ENCODE measurements at places on chromosomes 7 and 10.

DNA sequence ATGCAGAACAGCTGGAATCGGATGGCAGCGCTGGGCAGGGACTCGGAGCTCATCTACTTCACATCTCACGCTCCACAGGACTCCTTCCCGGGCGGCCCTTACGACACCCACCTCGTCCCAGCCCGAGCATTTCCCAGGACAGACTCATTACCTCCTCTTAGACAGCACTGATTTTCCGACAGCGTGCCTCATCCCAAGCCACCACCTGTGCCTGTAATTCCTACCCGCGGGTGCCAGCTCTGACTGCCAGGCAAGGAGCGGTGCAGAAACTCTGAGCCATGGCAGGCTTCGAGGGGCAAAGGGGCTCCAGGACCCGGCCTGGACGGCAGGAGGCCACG is 25.6 kb downstream of the GPER1 start:
- no peak for DNase-seq

DNA sequence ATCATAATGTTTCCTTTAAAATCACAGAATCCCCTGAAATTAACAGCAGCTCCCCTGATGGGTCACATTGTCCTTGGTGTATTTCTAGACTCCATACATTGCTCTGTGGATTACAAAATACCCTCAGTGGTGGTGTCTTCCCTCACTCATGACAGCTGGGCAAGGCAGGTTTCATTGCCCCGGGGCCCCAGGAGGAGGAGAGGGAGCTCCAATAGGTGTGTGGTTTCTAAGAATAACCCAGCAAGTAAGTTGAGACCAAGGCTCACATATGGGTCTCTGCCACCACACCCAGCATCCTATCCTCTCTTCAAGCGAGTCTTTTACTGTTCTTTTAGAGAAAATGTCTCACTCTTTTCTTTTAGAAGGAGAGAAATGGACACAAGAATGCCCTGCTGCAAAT is 63.6 kb downstream of the PKD1L1 start:
- no peak for DNase-seq

DNA sequence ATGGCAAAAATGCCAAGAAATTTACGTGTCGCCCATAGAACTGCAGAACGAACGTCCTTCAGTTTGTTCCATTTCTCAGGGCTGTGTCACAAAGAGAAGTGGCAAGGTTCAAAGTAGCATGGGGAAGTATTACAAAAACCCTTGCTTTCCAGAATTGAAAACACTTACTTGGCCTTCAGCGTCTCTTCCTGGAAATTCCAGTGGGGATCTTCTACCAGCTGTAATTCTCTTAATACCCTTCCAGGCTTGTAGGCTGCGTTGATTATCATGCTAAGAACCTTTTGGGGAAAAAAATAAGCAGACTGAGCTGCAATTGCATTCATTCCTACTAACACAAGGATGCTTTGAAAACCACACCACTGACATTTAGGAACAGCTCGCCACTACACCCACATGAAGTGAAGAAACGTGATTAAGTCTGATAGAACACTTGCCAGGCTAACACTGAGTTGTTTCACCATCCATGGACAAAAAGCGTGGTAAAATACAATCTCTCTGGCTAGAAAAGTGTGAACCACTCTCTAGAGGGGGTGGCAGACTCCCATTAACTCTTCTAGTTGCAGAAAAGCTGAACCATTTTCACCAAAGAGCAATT is 222.3 kb downstream of the SFMBT2 start:
- DNase-seq = no peak

GRCh38 chr10:76743169-76743568 is 894.4 kb downstream of the KCNMA1 start:
- DNase-seq = no peak

- DNase-seq = no peak
Observed at GRCh38 chr7:134804854-134805253, 25.4 kb downstream of the CALD1 start.

DNA sequence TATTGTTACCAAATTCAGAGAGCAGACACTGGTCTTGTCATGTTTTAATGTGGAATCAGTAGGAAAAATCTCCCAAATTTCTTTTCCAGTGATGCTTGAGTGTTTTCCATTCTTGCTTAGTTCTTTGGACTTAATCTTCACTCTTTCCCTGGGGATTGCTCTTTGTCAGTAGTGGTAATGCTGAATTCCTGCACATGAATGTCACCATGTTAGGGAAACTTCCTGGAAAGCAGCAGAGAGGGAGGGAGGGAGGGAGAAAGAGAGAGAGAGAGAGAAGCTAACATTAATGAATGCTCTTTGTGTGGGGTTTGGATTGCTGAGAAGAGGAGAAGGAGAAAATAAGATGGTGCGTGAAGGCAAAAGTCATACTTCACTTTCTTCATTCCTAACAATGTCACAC is 295.3 kb upstream of the COBL start:
- DNase-seq = no peak

- DNase-seq = no peak
Observed at GRCh38 chr7:80370587-80370986, 141.3 kb downstream of the GNAT3 start.

GRCh38 chr10:75450644-75451640 is 19.5 kb downstream of the LRMDA start:
- DNase-seq = no peak

GRCh38 chr10:97757471-97757870 is 14.3 kb downstream of the SFRP5 start:
- DNase-seq = no peak

DNA sequence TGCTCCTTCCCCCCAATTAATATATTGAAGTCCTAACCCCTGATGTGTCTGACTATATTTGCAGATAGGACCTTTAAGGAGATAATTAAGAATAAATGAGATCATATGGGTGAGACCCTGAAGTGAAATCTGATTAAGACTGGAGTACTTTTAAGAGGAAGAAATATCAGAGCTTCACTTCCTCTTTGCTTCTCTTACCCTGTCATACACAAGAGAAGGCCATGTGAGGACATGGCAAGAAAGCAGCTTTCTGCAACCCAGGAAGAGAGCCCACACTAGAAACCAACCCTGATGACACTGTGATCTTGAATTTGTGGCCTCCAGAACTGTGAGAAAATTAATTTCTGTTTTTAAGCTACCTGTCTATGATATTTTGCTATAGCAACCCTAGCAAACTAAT is 44.2 kb downstream of the JMJD1C start:
- peak; percentile 31 for DNase-seq

GRCh38 chr10:102644646-102645387 is 538 bp downstream of the TRIM8 start:
- peak; percentile 86 for DNase-seq

GRCh38 chr7:2607122-2607922 is 24.5 kb upstream of the TTYH3 start:
- DNase-seq = peak; percentile 19

GRCh38 chr10:7014721-7015120 is 396.1 kb downstream of the SFMBT2 start:
- DNase-seq = no peak

- DNase-seq = no peak
Observed at GRCh38 chr7:43123457-43123856, 11.0 kb downstream of the HECW1 start.

GRCh38 chr10:70804421-70804808 is 11.3 kb upstream of the SGPL1 start:
- no peak for DNase-seq

DNA sequence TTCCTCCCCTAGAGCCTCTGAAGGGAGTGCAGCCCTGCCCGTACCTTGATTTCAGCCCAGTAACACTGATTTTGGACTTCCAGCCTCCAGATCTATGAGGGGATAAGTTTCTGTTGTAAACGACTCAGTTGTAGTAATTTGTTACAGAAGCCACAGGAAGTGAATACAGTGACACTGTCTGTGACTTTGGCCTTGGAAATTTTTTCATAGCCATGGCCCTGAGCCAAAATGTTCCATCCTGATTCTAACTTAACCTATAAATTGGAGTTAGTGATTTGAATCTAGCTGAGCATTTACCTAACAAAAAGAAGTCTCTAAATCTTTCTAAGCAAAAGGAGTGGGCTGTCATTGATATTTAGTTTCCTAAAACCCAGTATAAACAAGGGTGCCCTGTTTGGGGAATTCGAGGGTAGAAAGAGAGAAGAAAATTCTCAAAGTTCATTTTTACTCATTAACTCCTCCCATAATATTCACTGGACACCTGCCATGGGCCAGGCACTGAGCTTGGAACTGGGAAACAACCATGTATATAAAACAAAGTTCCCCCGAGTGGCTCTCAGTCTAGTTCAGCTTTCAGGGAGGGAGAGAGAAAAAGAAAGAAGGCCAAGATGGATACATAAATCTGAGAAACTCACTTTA is 162.3 kb downstream of the SKIDA1 start:
- DNase-seq = no peak

- no peak for DNase-seq
Observed at GRCh38 chr10:89649051-89649450, 4.0 kb upstream of the PANK1 start.

- DNase-seq = no peak
Observed at GRCh38 chr10:125084191-125084613, 76.2 kb downstream of the CTBP2 start.

DNA sequence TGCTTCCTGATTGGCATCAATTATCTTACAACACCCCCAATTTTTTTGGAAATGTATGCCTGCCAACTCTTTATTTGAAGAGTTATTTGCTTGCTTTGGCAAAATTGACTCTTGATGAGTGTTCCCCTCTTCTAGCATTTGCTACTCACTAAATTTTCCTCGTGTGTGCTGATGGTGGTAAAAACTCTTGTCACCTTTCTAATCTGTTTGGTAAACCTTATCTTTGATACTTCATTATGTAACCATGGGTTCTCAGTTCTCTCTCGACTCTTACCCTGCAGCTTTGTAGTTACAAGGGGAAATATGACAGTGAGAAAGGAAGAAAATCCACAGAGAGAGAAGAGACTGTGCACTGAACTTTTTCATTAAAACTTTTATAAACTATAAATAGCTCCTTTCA is 102.5 kb downstream of the CDK14 start:
- no peak for DNase-seq

GRCh38 chr7:34396437-34397064 is 261.5 kb upstream of the NPSR1 start:
- no peak for DNase-seq

DNA sequence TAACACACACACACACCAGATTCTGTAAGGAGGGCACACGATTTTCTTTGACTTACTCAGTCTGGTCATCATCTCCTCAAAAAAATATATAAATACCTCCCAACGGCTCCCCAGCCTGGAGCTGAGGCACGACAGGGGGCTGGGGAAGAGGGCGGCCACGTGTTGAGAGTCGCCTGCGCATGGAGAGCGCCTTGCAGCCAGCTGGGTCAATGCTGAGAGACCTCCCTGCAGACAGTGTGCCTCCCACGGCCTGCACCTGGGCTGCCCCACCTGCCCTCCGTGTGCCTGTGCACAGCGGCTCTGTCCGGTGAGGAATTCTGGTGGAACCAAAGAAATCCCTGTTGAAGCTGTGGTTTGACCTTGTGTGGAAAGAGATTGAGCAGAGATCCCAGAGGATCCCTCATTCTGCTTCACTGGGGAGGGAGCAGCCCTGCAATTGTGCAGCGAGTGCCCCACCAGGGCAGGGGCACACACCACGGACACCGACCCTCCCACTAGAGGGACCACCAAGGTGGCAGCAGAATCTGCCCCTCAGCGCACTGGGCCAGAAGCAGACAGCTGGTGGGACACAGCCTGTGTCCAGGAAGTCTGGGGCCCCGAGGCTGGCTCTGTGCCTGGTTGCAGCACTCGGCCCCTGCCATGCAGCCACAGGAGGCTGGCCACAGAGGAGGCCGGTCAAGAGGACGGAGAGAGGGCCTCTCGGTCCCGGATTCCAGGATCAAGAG is 150.5 kb upstream of the PPP2R2D start:
- DNase-seq = no peak

- no peak for DNase-seq
Observed at GRCh38 chr10:36542493-36542892, 582.9 kb upstream of the ANKRD30A start.

- DNase-seq = peak; percentile 69
Observed at GRCh38 chr7:26199301-26200037, 1.1 kb downstream of the HNRNPA2B1 start.

DNA sequence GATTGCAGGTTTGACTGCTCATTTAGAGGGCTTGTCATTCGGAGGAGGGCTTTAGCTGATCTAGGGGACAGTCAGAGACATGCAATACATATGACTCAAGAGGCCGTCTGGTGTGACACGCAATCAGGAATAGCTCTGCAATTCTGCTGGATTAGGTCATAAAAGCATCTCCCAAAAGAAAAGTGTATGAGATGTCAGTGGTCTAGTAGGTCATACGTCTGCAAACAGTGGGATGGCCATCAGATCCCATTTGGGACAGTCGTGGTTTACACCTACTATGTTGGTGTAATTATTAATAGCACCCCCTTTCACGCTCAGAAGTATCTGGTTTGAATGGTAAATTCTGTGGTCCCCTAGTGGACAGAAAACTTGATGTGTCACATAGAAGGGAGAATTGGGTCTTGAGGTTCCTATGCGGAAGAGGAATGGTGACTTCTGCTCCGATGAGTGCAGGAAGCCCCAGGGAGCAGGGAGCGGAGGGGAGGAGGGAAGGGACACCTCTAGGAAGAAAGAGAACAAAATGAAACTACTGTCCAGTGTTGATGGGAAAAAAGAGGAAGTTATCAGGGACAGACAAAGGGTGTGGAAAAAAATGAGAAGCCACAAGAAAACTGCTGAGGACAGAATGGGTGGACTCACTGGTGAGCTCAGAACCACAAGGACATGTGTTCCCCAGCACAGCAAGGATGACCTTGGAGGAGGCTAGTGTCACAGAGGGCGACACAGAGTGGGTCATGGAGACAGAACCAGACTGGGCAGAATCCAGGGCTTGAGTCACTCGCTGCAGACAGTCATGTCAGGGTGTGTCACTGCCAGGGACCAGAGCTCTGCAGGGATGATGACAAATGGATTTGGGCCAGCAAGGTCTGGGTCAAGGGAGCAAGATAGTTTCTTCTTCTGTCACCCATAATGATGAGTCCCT is 59.9 kb downstream of the MAP3K8 start:
- peak; percentile 88 for DNase-seq

DNA sequence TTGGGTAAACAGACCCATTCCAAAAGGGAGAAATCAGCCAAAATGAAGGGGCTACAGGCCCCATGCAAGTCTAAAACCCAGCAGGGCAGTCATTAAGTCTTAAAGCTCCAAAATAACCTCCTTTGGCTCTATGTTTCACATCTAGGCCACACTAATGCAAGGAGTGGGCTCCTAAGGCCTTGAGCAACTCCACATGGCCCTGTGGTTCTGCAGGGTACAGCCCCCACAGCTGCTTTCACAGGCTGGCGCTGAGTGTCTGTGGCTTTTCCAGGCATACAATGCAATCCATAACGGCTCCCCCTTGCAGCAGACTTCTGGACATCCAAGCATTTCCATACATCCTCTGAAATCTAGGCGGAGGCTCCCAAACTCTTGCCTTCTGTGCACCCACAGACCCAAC is 9.0 kb downstream of the TMEM243 start:
- DNase-seq = no peak

DNA sequence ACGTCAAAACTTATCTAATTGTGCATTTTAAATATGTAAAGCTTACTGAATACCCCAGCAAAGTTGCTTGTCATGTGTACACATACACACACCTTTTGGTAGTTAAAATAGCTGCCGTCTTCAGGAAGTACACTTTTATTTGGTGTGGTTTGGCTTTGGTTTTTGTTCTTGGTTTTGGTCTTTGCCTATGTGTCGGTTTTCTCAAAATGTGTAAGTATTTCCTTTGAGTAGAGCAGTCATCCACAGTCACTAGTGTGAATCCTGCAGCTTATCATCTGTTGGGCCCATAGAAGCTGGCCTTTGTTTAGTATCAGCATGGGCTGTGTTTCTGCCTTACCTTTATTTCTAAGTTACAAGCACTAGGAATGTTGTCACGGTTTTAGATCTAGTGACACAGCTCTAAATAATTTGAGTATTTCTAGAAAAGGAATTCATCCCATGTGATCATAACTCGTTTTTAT is 35.3 kb downstream of the NET1 start:
- DNase-seq = no peak

- DNase-seq = no peak
Observed at GRCh38 chr10:4671451-4672145, 154.4 kb upstream of the AKR1E2 start.
